ENCODE measurements at places on chromosomes 5 and 9. TPM values are rescaled to one million over a fixed set of nuclear protein-coding genes. Genes with fewer than 3 reads are reported as not detected.

GRCh38 chr9:134969156-134970045 is 51.7 kb upstream of the FCN1 start:
- no peaks in the 10 kb centered on the region for H3K27me3 ChIP-seq
- H3K4me3 ChIP-seq = no peak overlapping the region
- H3K36me3 ChIP-seq = no peaks in the 10 kb centered on the region
- no peak for DNase-seq
- no peak overlapping the region for H3K27ac ChIP-seq

DNA sequence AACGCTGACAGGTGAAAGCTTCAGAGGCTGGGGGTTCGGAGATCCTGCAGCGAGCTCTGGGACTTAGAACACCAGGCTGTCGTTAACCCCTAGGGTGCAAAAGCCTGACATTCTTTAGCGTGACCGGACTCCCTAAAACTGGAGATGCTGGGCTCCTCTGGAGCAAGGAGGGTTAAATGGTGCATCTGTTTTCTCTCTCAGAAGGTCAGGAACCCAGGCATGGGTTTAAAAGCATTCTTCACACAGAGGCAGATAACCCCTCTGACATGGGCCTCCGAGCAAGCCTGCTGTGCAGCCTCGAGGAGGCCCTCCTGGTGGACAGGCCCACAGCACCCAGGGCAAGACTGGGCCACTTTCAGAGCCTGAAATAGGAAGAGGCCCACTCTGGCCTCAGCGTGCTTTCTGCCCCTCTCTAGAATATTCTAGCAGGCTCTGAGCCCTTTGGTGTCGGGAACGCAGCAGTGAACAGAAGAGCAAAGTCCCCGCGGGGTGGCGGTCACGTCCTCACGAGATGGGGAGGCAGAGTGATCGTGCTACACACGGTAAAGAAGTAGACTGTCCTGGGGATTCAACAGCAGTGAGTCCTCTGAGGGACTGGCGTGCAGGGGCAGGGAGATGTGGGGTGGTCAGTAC is 124.8 kb downstream of the COL23A1 start:
- no peak for DNase-seq
- H3K4me1 ChIP-seq = no peaks in the 10 kb centered on the region
- no peak overlapping the region for H3K27ac ChIP-seq
- H3K36me3 ChIP-seq = no peaks in the 10 kb centered on the region
- no peak overlapping the region for H3K4me3 ChIP-seq

DNA sequence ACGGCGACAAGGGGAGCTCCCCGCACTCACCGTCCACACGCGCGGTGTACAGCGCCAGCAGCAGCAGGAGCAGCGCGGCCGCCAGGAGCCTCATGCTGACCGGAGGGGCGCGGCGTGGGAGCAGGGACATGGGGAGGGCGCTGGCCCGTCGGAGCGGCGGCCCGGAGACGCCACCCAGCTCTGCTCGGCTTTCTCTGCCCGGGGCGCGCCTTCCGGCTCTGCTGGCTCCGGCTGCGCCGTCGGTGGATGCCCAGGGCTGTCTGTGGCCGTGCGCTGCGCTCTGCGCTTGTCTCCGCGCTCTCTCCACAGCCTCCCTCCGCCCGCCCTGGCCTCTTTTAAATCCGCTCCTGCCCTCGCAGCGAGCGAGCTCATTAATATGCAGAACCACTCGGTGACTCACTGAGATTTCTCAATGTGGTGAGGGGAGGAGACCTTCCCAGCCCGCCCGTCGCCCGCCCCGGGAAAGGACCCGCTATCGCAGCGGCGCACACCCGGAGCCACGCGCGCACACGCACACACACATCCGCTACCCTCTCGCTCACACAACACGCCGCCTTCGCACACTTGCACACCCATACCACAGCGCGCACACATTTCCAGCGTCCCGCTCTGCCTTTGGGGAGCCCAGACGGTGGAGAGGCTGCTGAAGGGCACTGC is at the start of gene CXCL14:
Gene CXCL14, minus strand, starts transcription at position 307 of the 657 bp plus-strand sequence. Its CDS starts 213 bp downstream, at position 94.
- peaks cover 40% of the 10 kb centered on the region for H3K27me3 ChIP-seq
- no peak for DNase-seq
- H3K27ac ChIP-seq = no peak within 1 kb of the TSS
- no peaks in the 10 kb centered on the region for H3K36me3 ChIP-seq

DNA sequence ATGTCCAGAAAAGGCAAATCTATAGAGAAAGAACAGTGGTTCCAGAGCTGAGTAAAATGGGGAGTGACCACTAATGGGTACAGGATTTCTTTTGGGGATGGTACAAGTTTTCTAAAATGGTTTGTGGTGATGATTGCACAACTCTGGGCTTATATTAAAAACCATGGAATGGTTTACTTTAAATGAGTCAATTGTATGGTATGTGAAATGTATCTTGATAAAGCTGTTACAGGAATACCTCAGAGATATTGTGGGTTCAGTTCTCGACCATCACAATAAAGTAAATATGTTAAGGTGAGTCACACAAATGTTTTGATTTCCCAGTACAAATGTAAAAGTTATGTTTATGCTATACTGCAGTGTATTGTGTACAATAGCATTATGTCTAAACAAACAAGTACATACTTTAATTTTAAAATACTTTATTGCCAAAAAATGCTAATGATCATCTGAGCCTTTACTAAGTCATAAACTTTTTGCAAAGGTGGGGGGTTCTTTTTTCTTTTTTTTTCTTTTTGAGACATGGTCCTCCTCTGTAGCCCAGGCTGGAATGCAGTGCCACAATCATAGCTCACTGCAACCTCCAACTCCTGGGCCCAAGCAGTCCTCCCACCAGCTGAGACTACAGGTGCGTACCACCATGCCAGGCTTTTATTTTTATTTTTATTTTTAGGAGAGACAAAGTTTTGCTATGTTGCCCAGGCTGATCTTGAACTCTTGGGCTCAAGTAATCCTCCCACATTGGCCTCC is 65.9 kb downstream of the SHOC1 start:
- no peaks in the 10 kb centered on the region for H3K27me3 ChIP-seq
- peak overlapping the region; percentile 42 for H3K27ac ChIP-seq
- H3K36me3 ChIP-seq = no peaks in the 10 kb centered on the region
- H3K4me1 ChIP-seq = peaks cover 25% of the 10 kb centered on the region
- H3K4me3 ChIP-seq = no peak overlapping the region

Gene FCN1
- total RNA-seq = not detected

Data from endothelial cell of umbilical vein (primary cell).